ENCODE measurements at places on chromosomes 6 and 20.

- no peak for DNase-seq
These were observed 15.6 kb downstream of the KCNS1 start for GRCh38 chr20:45085289-45085688.

- no peak for DNase-seq
These were observed 22.3 kb upstream of the LMBRD1 start for GRCh38 chr6:69819138-69819537.

GRCh38 chr6:139291813-139292619 is at the start of gene TXLNB:
Gene TXLNB (minus strand): TSS chr6:139291998. CDS start chr6:139288899, 3,099 bp downstream.
- peak; percentile 92 for DNase-seq

GRCh38 chr20:57159945-57160610 is 106.4 kb downstream of the BMP7 start:
- DNase-seq: no peak

- DNase-seq: no peak
These were observed 32.5 kb downstream of the BFSP1 start for GRCh38 chr20:17498641-17499040.

GRCh38 chr20:7333841-7334240 is 566.4 kb downstream of the BMP2 start:
- no peak for DNase-seq

DNA sequence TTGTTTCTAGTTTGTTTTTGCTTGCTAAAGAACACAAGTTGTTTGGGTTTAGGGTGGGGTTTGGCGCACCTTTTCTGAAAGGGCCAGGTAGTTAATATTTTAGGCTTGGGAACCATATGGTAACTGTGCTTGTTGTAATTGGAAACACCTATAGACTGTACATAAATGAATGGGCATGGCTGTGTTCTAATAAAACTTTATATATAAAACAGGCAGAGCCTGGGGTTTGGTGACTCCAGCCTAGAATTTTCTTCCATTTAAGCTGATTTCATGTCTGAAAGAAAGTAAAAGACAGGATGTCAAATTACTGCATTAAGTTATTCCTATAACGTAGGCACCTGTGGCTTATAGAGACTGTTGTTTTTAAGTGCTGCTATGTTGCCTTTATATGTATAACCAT is 36.1 kb upstream of the MAPK13 start:
- no peak for DNase-seq

DNA sequence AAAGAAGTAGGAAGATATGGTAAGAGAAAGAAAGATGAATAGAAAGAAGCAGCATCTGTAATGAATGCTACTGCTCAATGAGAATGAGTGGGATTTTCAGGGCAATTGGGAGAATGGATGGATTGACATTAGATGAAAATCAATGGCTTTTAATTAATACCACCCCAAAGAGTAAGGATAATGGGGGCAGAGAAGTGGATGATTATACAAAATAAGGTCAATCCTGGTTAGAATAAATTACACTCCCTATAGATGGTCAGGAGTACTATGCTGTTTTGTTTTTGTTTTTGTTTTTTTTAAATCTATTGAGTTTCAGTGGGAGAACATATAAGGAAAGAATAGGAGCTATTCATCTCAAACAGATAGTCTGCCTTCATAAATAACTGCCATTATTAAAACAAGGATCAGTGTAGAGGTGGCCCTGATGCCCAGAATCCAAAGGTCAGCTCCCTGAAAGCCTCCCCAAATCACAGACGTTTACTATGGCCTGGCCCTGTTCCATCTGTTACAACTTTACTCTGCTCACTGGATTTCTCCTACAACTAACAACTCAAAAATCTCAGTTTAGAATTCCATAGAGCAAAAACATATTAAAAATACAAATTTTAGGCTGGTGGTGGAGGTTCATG is 535.4 kb upstream of the NRSN1 start:
- no peak for DNase-seq

GRCh38 chr20:49315580-49315979 is 37.7 kb upstream of the ZNFX1 start:
- no peak for DNase-seq

DNA sequence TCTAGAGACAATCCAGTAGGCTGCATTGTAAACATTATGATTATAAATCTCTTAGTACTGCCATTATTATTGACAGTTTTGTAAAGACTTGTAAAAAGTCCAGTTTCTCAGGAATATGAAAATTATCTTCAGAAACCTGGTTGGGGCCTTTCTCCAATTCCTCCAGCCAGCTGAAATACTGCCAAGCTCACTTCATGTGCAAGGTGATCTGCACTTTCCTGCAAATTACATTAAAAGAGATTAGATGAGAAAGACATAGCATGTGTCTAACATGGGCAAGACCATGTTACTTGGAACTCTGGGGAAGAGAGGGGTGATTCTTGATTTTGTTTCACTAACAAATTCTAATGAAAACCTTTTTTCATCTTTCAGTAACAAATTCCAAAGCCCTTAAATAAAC is 24.0 kb downstream of the PGM3 start:
- no peak for DNase-seq

DNA sequence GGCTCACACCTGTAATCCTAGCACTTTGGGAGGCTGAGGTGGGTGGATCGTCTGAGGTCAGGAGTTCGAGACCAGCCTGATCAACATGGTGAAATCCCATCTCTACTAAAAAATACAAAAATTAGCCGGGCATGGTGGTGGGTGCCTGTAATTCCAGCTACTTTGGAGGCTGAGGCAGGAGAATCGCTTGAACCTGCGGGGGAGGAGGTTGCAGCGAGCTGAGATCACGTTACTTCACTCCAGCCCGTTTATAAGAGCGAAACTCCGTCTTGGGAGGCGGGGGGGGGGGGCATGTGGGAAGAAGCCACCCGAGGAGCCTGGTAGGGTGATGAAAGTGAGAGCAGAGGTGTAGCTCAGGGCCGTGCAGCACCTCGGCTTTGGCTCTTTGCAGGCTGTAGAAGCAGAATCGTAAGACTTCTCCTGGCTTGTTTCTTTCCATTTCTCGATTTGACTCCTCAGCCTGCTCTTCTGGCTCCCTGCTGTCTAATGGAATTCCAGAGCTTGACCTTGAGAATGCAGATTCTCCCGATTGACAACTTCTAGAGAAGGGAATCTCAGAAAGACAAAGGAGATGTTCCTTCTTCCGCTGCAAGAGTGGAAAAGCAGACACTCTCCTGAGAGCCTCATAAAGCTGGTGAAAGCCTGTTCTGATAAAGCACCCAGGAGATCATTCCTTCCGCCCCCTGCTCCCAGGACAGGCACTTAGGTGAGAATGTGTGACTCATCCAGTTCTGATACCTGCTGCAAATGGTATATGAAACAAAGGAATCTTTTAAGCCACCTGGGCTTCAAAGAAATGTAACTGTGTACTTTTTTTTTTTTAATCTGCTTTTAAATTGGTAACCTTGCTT is 26.0 kb upstream of the PPP1R16B start:
- no peak for DNase-seq

DNA sequence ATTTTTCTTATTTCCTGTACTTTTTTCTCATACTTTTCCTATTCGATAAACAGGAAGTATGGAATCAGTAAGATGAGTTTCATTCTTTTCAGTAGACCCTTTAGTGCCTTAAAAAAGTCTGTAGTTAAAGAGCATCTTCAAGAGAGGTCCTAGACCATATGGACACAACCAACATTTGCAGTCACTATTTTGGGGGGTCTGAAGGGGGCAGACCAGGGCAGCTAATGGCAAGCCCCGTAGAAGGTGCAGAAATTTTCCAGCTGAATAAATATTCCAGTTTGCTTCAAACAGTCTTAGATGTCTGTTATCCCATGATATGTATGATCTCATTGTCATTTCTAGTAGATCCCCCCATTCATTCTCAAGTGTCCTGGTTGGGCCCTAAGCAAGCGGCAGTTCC is 52.8 kb downstream of the MAP3K5 start:
- DNase-seq: no peak

DNA sequence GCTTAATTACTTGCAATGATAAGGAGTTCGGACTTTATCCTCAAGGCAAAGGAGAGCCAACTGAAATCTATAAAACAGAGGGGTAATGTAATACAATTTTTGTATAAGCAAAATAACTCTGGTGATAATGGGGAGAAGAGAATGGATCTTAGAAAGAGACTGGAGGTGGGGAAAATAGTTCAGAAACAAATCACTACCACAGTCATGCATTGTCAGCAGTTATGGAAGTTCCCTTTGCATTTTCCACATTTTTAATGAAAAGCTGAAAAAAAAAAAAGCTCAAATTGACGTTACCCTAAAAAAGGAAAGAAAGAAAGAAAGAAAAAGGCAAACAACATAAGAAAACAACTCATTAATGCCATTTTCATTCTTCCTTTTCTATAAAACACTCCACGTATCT is 337.6 kb upstream of the HSF2 start:
- no peak for DNase-seq

DNA sequence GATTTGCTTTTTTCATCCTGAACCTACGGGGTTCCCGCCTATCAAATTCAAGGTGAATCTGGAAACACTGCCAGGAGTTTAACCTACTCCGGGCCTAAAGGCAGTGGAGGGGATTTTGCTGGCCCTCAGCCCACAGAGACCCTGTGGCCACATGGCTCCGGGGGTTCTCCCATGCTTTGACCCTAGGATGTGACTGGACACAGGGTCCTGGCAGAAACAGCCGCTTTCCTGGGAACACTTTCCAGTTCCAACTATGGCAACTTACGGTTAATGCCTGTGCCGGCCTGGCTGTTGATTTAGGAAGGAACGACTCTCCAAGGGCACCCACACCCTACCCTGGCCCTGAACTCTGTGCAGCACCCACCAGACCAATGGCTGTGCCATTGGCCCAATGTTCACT is 141.7 kb upstream of the RPS6KA2 start:
- DNase-seq: no peak

- no peak for DNase-seq
These were observed 126.8 kb upstream of the SAMD5 start for GRCh38 chr6:147381712-147382111.

- DNase-seq: no peak
These were observed 93.9 kb upstream of the OGFRL1 start for GRCh38 chr6:71194724-71195123.

DNA sequence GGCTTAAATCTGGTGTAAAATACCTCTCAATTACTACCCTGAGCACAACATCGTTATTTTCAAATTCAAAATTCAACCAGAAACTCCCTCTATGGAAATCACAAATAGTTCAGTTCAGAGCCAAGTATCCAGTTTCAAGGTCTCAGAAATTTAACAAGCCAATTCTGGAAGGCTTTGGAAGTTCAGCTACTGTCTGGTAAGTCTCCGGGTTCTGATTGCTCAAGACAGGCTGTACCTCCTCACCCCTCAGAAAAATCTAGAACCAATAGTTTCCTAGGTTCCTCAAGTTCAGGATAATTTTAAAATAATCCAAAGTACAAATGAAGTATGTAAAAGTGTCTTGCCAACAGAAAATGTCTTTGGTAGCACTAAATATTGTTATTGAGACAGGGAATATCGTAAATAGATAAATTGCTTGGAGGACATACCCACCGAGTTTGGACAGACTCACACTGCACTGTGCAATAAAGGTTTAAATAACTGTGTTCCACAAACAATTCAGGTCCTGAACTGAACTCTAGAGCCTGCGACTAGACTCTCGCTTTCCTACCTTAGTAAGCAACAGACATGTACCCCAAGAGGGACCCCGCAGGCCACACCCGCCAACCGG is 729 bp downstream of the ATG5 start:
- no peak for DNase-seq

DNA sequence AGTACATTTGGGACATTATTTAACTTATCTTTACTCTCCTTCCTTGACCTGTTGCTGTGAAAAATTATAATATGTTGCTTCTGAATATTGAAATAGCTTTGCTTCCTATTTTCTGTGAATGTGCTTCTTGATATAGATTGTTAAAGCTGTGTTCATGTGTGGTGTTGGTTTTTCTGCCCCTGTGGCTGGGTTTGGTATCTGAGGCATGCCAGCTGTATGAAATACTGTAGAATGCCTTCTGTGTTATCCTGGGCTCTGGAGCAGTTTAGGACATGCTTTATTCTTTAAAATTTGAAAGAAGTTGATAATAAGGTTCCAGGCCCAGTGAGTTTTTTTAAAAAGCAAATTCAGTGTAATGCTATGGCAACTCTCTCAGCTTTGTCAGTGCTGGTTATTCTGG is 71.7 kb downstream of the HIVEP1 start:
- no peak for DNase-seq

DNA sequence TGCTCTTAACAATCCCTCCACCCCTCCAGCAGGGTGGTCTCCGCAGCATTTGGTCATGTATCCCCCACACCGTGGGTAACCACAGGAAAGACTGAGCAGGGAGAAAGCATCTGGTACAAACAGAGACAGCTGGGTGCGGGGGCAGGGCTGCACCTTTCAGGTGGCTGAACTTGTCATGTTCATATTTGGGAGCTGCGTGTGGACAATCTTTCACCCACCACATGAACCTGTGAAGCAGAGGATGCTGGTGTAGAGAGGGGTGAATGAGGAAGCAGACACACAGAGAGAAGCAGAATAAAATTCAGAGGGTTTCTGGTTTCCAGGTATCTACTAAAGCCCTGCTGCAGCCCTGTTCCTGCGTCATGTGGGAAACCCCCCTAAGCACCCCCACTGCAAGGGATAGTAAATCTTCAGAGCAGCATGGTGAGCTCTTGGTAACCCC is 8.9 kb downstream of the GFOD1 start:
- DNase-seq: no peak

GRCh38 chr20:56554869-56555268 is 21.8 kb downstream of the FAM209B start:
- no peak for DNase-seq

DNA sequence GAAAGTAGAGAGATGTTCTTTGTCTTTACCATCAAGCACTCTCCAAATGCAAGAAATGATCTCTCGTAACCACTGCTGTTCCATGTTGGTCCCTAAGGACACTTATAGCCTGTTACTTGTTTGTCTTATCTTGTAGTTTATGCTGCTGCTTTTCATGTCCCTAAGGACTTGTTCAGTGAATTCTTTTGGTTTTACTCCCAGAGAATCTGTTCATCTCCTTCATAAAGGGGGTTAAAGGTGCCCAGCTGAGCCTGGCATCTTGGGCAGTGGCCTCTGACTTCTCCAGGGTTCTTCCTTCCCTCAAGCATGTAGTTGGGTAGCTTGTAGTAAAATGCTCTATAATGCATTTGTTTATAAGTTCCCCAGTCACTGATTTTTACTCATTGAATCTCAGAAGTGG is 864 bp upstream of the PKIG start:
- DNase-seq: no peak

GRCh38 chr6:33993653-33994471 is 152.0 kb downstream of the GRM4 start:
- DNase-seq: no peak

- DNase-seq: no peak
These were observed 12.7 kb downstream of the IL22RA2 start for GRCh38 chr6:137160763-137161162.

DNA sequence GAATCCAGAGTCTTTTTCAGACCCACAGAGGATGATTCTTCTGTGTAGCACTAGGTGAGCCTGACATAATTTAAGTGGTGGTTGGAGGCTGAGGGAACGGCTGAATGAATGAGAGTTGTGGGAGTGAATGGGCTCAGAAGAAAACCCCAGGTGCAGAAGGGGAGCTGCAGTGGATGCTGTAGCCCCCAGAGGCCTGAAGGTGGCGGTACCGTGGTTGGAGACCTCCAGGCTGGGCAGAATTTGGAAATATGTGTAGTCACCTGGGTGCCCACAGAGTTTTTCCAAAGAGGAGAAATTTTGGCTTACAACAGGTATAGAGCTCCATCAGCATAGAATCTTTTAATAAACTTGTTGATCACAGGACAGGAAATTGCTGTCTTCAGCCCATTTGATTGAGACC is 6.5 kb upstream of the RAET1G start:
- no peak for DNase-seq

Data from Right ventricle myocardium inferior (tissue), 1 donor.